Stimulated activated CD8-positive, alpha-beta memory T cell treated with anti-CD3 and anti-CD28 coated beads, Interleukin-4, amount 100 ng/mL, for 4 hours (primary cell): ENCODE measurements at places on chromosomes 2 and 18.

GRCh38 chr18:10374636-10375293 lies 79.7 kb upstream of the APCDD1 start:
- DNase-seq: no peak

GRCh38 chr18:37405772-37406171 lies 159.8 kb downstream of the CELF4 start:
- DNase-seq: no peak

DNA sequence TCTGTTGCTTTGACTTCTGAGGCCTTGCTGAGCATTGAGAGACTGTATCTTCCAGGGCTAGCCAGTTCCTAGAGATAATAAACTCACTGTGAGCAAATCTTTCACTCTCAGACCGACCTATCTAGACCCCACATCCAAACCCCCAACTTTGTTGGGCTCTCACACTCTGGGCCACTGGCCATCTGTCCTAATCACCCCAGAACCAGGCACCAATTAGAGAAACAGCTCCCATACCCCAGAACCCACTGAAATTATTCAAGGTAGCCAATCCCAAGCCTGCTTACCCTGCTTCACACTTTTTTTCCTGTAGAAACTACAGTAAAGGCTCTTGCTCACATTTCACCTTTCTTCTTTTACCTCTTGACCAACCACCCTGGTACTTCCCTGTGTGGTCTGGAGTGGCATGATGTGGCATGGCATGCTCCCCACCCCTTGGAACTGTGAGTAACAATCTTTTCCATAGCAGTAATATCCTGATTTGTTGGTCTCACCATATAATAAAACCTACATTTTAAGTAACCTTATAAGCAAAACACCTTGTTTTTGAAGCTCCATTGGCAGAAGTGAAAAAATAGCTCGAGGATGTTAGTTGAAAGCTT lies 55.2 kb downstream of the ANKRD12 start:
- no peak for DNase-seq

- DNase-seq: no peak
Measured at GRCh38 chr2:72132981-72133720, 14.5 kb downstream of the CYP26B1 start.

GRCh38 chr2:6362671-6363450 lies 502.8 kb downstream of the CMPK2 start:
- DNase-seq: no peak
